Stimulated activated CD8-positive, alpha-beta memory T cell treated with anti-CD3 and anti-CD28 coated beads, Interleukin-2, amount 100 ng/mL, for 48 hours (primary cell): ENCODE measurements at places on chromosomes 12 and 14.

DNA sequence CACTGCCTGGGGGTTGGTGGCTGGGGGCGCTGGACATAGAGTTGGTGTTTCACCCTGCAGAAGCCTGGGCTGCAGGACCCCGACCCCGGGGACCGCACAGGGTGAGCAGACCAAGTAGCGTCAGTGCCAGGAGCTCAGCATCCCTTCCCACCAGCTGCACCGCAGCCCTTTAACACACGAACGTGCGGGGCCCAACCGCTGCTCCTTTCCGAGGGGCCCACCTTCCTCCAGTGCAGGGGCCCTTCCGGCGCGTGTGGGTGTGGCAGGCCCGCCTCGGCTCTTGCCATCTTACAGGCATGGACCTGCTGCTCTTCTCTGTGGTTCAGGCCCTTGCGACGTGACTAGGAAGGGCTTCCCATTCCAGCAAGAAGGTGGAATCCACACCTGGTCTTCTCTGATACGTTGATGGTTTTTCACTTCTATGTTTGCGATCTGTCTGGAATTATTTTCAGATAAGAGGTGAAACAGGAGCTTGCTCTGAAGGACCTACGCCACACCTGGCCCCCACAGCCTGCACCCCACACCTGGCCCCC, 47.8 kb downstream of the LRCOL1 start:
- DNase-seq = no peak

GRCh38 chr12:100508751-100509150, 35.1 kb downstream of the NR1H4 start:
- no peak for DNase-seq

GRCh38 chr12:112559784-112560183, 141.0 kb downstream of the PTPN11 start:
- DNase-seq = no peak

DNA sequence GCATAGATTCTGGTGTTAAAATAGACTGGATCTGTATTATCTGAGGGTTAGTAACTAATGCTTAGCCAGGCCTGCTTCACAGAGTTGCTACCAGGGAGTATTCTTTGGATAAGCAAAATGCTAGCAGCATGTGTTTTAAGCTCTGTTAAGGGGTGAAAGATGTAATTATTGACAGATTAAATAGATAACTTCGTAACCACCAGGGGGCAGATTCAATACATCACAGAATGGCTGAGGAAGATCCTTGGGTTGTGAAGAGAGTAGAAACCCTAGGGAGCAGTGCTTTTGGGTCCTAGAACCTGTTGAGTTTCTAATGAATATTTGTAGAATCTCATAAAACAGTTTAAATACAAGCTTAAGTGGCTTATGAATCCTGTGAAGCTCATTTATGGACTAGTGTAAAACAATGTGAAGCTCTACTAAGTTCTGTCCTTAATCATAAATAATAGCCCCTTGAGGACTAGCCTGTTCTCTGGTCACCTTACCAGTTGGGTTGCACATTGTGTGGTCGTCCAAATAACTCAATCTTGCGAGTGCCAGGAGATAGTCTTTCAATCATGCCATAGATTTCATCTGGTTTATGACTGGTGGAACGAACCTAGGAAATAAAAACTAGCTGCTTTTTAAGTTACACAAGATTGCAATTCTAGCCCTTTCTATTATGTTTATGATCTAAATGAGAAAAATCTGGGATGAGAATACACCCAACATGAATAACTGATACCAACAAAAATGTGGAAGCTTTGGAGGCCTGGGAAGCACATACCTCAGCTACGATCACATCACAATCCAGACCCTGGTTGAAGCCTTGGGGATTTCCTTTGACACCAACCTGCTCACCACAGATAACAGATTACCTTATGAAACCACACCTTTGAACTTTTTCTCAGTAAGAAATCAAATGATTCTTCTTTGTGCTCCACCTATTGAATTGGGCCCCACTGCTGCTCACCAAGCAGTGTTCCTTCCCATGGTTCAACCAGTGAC, 12.3 kb downstream of the METTL3 start:
- no peak for DNase-seq

GRCh38 chr14:80523518-80524117, 312.3 kb upstream of the DIO2 start:
- DNase-seq = no peak

GRCh38 chr12:55938826-55939501, 8.0 kb downstream of the DGKA start:
- no peak for DNase-seq

DNA sequence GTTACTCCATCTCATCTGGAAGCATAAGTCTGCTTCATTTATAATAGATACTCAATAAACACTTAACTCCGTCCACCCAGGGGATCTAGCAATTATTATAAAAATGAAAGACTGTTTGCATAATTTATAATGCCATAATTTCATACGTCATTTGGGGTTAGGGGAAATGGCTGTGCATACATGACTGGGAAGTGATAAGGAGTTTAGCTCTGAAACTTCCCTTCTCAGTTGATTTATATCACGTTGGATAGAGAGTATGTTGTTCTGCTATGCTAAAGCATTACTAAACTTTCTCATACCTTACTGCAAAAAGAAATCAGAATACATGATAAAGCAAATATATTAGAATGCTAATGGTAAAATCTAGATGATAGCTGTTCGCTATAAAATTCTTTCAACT, 90.4 kb upstream of the DYNC1H1 start:
- DNase-seq = no peak

GRCh38 chr14:59271734-59272133, 83.3 kb downstream of the DAAM1 start:
- no peak for DNase-seq

DNA sequence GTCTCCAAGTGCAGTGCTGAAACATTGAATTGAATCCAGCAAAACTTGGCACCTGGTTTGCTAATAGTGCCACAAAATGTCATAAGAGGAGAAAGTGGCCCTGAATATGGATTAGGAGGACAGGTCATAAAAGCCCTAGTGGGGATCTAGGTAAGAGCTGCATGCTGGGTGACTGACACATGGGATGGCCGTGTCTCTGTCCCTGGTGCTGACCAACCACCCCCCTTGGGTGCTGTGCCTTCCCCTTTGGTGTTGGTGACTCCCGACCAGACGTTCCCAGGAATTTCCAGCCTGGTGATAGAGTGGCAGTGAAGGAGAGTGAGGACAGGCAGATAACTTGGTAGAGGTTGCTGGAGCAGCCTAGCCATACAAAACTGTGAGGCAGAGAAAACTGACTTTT, 142.8 kb downstream of the VRK1 start:
- DNase-seq = no peak

DNA sequence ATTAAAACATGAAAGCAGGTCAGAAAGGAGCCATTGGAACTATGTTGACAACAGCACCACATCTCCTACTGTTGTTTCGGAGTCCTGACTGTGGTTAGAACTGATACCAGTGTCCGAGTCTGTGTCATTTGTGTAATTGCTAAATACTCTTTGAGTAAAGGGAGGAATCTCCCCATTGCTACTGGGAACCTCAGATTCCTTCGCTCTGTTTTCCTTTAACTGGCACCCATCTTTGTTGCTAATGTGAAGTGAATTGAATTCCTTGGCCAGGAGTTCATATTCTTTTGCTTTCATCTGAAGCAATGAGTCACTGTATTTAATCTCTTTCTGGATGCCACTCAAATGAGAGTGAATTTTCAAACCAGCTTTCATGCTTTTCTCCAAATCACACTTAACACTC, 31.5 kb downstream of the RASSF9 start:
- no peak for DNase-seq

GRCh38 chr14:55404173-55404854, 7.3 kb downstream of the ATG14 start:
- no peak for DNase-seq

DNA sequence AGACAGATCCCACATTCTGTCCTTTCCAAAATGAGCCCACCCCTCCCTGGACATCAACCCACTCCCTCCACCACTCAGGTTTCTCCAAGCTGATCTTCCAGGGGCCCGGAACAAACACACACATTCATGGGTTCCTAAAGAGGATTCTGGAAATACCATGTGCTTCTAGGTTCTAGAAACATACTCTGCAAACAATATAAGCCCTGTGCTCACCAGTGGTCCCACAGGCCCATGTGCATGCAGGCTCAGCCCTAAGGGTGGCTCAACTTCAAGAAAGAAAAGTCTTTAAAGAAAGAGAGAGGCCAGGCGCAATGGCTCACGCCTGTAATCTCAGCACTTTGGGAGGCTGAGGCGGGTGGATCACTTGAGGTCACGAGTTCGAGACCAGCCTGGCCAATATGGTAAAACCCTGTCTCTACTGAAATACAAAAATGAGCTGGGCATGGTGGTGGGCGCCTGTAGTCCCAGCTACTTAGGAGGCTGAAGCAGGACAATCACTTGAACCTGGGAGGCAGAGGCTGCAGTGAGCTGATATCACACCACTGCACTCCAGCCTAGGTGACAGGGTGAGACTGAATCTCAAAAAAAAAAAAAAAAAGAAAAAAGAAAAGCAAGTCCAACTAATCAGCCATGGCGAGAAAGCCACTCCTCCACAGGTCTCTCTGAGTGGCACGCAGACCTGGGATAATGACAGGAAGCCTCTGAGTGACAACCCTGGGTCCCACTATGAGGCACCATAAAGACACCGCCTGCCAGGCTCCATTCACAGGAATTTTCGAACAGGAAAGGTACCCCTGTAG, 59.5 kb upstream of the PNMA1 start:
- DNase-seq = no peak

- no peak for DNase-seq
Observed at GRCh38 chr14:89721956-89722355, 232.6 kb downstream of the EFCAB11 start.
